Stimulated activated CD8-positive, alpha-beta memory T cell treated with anti-CD3 and anti-CD28 coated beads, Interleukin-12 subunit alpha, Interleukin-12 subunit beta, amount 100 ng/mL, for 4 hours (primary cell): ENCODE measurements at places on chromosomes 2 and 18.

DNA sequence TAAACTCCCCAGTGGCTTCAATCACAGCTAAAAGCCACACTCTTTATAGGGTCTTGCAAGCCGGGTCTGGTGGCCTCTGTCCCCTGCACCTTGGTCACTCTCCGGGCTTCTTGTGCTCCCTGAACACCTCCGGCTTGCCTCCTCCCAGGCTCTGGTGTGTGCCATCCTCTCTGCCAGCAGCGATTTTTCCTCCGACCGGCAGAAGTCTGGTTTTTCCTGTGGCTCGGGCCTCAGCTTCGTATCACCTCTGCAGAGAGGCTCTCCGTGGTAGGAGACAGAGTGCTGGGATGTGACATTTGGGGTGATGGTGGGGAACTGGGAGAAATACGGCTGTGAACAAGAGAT is 58.8 kb upstream of the HPCAL1 start:
- no peak for DNase-seq

DNA sequence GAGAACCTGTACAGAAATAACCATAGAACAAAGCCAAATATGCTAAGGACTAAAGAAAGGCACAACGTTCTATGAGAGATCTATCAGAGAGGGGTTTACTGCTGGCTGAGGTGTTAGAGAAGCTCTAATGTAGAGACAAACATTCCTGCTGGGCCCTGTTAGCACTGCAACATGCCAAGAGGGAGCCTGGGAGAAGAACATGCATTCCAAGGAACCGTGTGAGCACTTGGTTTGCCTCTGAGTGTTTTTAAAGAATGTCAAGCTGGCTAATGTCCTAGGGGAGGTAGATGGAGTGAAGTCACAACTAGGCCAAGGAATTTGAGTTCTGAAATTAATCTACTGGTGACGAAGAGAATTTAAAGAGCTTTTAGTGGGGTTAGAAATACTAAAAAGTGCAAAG is 384.3 kb upstream of the LYPD1 start:
- DNase-seq = no peak

DNA sequence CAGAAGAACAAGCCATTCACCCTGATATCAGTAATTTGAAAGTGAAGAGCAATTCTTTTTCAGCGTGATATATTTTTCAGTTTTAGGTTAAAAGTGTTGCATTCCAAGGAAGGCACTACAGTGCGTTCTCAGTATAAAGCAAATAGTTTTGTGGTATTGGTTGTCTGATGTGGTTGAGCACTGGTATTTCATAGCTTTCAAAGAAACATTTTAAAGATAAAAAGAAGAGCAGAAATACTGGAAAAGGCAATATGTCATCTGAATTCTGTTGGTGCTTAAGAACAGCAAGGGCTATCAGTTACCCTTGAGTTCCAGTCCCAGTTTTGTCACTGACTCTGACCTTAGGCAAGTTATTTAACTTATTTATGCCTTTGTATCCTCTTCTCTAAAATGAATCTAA is 191.6 kb downstream of the BABAM2 start:
- no peak for DNase-seq

DNA sequence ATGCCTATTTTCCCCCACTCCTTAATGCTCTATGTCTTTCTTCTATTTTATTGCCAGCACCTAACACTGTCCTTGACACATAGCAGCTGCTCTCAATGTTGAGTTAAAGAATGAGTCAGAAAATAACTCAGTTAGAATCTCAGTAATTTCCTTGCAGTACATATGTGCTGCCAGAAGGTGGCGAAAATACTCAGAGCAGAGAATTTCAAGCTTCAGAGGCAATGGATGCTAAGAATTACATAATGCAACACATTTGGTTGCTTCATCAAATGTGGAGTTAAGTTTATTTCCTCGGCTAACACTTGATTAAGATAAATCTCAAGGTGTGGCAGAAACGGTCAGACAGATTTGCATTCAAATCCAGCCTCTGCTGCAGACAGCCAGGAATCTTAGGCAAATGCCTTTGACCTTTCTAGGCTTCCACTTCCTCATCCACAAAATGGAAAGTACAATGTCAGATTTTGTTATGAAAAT is 105.6 kb downstream of the VSNL1 start:
- DNase-seq = no peak

DNA sequence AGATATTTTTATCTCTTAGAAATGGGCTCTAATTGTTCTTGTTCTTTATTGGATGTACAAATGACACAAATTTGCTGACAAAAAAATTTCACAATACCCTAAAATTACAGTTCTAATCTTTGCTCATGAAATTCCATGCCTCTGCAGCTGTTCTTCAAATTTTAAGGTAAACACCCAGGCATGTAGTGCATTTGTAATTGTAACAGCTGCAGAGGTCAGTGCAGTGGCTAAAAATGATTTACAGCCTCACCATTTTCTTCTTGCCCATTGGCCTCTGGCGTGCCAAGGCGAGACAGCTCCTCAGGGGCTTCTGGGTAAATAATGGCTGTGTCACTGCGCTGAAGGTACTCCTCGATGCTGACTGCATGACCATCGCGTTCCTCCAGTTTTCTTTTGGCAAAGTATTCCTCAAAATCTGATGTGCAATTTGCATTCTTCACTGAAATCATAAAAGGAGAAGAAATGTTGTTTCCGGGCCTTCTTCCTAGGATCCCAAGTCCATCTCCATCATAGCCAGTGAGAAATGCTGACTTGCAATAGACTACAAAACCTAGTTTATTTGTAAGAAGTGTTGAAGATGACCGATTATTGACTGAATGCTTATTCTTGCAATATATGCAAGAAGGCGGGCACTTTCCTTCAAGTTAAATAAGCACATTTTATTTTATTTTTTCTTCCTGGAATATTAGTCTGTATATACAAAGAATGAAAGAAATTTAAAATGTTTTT is 115.2 kb downstream of the ZEB2 start:
- no peak for DNase-seq

DNA sequence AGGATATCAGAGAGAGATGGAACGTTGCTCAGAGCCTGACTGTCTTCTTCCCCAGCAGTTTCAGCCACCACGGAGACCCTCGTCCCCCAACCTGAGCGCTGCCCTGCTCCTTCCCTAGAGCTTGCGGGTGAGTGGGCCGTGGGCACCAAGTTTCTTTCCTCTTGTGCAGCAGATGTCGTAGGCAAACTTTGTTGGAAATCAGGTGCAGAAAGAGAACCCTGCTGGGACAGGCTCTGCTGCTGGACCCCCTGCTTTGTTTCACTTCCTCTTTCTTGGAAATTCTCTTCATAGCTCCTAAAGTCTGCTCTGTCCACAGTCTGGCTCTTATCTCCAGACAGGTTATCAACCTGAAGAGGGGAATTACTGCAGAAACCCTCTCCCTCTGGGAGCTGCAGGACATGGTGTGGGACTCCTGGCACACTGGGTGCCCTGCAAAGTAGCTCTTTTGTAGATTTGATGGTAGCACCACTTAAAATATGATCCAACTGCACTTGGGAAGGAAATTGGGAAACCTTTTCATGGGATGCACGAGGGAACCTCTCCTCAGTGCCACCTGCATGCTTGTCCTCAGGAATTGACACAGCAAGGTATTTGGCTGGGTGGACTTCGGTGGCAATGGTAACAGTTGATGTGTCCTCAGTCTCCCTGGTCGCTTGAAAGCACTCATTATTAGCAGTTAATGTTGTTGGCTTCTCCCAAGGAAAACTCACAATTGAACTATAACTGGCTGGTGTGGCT is 92.2 kb downstream of the ALPK2 start:
- DNase-seq = no peak

GRCh38 chr18:66571845-66572244 is 32.0 kb downstream of the CDH19 start:
- DNase-seq = no peak

- no peak for DNase-seq
Measured at GRCh38 chr2:8536686-8537561, 144.9 kb upstream of the ID2 start.

- no peak for DNase-seq
Measured at GRCh38 chr2:101348883-101349282, 38.4 kb downstream of the CREG2 start.

- no peak for DNase-seq
Measured at GRCh38 chr18:28559511-28559910, 382.6 kb upstream of the CDH2 start.

DNA sequence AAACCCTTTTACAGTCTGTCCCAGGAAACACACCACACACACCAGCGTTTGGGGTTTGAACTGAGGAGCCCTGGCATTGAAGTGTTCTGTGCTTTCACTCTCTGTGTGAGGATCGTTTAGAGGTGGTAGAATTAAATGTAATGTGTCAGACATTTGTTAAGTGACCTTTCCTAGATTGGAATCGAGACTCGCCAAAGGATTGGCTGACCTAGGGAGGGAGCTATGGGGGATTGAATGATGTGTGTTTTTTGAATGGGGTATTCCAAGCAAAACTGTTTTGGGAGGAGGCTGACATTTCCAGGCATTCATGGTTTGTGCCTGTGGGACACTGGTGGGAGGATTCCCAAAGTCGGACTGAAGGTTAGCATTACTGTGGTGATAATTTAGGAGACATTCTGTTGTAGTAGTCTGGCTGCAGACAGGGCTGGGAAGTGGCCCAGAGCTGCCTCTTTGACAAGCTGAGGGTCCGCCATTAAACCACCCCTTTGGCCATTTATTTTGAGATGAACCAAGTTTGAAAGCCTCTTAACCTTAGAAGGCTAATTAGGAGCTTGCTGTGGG is 1.7 kb downstream of the MYO1B start:
- no peak for DNase-seq

DNA sequence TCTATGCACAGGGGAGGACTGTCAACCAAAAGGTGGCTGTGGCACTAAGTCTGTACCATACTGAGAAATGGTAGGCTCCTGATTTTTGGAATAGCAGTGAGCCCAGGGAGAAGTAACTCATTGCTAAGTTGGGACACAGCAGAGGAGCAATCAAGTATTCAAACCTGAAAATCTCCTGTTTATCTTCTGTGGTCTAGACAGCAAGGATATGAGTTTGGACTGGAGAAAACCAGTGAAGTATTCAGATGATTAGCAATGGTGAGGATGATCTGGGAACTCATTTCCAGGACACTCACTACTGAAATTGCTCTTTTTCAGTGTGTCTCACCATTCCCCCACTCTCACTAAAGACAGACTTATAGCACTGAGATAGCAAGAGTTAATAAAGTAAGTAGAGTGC is 112.0 kb downstream of the GULP1 start:
- no peak for DNase-seq

GRCh38 chr2:167506395-167506794 is 618.1 kb downstream of the XIRP2 start:
- DNase-seq = no peak

- no peak for DNase-seq
Measured at GRCh38 chr18:6413579-6414117, 1.1 kb downstream of the L3MBTL4 start.

- DNase-seq = no peak
Measured at GRCh38 chr2:238081561-238081960, 18.6 kb upstream of the ESPNL start.

GRCh38 chr2:117983040-117983439 is 30.8 kb downstream of the CCDC93 start:
- DNase-seq = no peak

- DNase-seq = no peak
Measured at GRCh38 chr2:138648606-138649005, 131.6 kb downstream of the NXPH2 start.

DNA sequence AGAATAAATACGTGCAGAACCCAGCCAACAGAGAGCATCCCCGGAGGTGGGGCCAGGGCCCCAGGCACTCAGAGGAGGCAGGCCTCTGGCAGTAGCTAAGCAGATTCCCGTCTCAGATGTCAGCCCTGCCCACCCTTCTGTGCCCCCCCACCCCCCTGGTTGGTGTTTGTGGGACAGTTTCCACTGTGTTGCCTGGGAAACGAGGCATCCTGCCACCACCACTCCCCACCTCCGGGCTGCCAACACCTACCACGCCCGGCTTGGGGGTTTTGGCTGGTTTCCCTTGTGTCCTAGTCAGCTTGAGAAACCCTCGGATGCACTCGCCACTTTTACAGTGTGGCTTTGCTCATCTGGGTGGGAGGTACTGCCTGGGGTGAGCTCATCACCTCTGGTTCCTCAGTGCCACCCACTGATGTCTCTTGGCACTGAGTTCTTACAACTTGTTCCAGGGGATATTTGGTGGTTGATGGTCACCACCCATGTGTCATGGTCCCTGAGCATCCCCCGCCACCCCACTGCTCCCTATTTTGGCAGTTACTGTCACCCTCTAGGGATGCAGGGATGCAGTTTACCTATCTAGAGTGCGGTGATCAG is 72.4 kb upstream of the YWHAQ start:
- DNase-seq = peak; percentile 75

GRCh38 chr2:233399306-233400225 is 45.3 kb downstream of the DGKD start:
- no peak for DNase-seq

- DNase-seq = no peak
Measured at GRCh38 chr18:9392726-9393125, 58.2 kb downstream of the TWSG1 start.

DNA sequence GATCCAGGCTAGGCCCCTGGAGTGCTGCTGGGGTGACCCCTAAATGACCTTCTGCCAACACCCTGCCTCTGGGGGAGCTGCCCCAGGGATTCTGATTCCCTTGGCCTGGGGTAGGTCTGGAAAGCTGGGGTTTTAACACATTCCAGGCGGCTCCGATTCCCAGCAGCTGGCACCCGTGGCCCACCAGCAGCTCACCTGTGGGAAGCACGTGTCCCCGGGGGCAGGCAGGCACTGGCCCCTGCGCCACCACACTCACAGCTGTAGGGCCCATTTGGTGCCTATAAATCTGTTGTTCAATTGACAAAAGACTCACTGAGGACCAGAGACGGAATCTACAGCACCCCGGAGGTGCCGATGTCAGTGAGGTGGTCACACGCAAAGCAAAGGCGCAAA is 4.1 kb upstream of the KLHL30 start:
- DNase-seq = no peak

GRCh38 chr2:25187729-25188350 is 19.5 kb upstream of the POMC start:
- DNase-seq = no peak

DNA sequence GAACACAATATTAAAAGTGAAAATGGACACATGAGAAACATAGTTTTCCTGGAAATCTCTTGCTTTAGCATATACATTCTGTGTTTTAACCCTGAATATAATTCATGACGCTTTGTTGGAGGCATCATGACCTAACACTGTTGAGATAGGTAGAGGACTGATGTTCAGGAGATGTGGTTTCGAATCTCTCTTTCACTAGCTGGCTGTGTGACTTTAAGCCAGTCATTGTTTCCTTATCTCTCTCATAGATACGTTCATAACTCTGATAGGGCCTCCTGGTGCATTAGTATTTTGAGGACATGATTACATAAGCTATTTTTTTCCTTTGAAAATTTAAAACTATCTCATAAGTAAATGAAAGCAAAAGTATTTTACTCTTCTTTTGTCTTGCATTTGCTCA is 179.0 kb upstream of the DTNA start:
- no peak for DNase-seq
